ELR (cell line): ENCODE measurements at places on chromosomes 4 and X.
A peak's percentile ranks its signal among the peaks of the same experiment; 100 is the strongest.

DNA sequence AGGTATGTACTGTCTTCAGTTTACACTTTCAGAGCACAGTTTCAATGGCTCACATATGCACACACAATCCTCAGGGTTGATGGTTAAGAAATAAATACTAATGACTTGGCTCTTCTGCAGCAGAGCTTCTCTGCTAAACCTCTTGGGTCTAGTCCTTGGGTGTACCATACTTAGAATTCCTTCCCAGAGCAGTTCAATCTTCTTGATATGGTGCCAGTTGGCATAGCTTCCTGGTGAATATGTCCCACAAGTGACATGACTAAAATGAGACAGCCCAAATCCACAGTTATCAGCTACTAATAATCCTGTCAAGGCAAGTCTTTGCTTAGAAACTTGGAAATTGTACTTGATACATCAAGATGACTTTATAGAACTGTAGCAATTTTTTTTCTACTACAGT is 654.4 kb downstream of the IQCM start:
- DNase-seq: peak; percentile 34

- DNase-seq: peak; percentile 80
These were observed 111.2 kb downstream of the ELOVL6 start for GRCh38 chr4:110087070-110087708.

GRCh38 chrX:5976332-5976731 is 252.3 kb downstream of the NLGN4X start:
- DNase-seq: no peak

DNA sequence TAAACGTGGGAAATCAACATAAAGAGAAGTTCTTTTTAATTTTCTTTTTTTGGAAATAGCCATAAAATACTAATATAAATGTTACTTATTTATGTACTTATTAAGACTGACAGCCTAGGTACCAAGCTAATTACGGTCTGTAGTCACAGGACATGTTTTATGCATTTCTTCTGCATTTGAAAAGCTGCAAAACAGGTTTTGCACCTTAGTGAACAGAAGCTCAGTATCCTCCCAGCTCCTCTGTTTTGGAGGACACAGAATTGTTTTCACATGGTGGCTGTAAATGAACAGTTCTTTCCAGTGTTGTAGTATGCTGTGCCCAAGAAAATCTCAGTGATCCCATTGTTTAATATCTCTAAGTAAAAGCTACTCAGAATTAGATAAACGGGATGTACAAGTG is 1788.0 kb upstream of the TENM3 start:
- DNase-seq: no peak

DNA sequence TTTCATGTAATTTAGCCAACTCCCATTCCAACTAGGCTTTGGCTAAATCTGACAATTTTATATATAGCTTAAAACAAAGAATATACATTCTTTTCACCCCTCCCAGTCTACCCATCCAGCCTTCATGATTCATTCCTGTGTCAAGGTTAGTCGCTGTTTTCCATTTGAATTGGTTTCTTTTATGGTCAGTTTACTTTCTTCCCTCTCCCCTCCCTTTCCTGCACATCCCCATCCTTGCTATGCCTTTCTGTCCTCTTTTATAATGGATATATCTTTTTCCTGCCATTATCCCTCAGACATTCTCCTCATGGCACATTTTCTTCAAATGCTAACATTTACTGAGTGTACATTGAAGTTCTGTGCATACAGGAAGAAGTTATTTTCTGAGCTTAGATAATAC is 4.7 kb downstream of the ZXDB start:
- DNase-seq: peak; percentile 12

GRCh38 chr4:41874873-41875272 is 60.4 kb upstream of the TMEM33 start:
- no peak for DNase-seq

DNA sequence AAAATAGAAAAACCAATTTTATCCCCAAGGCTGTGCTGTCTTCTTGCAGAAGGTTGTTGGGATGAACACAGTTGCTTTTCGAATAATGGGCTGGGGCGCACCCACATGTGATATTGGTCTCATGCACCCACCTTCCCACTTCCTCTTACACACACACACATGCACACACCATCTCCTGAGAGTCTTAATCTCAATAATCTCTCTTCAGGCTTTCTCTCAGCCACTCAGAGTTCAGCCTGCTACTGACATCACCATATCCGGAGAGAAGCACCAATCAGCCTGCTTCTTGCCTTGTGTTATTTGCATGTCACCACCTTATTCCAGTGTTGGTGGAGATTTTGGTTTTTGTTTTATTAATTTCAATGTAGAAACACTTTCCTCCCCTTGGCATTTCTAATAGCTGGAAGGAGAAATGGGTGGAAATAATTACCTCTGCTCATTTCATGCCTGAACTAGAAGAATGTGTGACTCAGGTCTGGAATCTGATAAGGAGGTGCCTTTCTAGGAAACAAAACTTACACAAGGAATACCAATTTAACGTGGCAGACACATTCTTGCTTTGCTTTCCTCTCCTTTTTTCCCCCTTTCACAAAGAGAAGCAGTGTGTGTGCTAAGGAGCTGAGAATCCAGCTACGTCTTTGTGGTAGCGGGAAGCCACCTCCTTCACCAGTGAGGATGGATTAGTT is 400.2 kb downstream of the MID1IP1 start:
- DNase-seq: no peak

GRCh38 chrX:35380808-35381700 is 417.1 kb upstream of the MAGEB16 start:
- DNase-seq: peak; percentile 12

DNA sequence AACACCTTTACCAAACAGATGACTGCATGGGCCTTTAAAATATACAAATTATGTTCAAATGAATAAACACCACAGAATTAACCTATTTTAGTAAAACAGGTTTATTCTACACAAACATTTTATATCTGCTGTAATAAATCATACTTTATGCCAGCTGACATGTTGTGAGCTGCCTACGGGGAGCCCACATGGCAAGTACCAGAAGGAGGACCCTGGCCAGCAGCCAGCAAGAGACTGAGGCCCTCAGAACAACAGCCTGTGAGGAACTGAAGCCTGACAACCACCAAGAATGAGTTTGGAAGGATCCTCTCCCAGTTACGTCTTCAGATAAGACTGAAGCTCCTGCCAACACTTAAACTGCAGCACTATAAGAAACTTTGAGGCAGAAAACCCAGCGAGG is 377.0 kb downstream of the PDGFC start:
- DNase-seq: no peak

DNA sequence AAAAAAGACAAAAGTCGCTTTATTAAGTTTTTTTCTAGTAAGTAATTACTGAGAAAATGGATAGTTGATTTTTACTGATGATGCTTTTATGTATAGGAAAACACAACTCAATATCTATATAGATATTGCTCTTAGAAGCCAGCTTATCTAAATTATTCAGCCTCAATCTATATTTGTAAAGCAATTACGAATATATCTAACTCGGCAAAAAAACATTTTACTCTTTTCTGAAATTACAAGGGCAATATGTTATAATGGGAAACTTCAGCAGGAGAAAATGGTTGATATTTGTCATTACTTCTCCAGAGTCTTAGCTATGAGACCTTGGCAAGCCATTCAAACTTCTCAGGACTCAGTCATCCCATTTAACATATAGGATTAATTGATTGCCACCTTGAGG is 228.5 kb downstream of the SLC7A11 start:
- no peak for DNase-seq

DNA sequence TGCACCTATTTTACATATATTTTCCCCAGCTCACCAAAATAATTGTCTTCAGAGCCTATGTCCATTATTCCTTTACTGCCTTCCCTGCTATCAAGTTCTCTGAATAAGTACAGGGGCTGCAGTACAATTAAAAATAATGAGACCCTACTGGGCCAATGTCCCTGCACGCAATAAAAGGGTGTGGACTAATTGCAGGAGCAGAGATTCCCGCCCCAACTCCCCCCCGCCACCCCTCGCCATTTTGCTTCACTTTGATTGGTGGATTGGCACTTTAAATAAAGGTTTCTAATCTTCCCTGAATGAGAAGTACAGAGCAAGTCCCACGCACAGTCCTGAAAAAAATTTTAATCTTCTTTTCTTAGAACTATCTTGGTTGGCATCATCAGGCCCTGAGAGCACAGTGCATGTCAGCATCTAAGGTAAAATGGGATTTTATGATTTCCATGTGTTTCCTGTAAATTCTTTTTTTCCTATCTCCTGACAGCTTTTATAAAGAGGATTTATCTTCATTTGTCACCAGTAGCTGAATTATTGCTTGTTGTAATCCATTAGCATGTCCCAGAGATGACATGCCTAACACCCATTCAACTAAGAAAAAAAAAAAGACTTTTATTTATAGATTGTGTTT is at the start of gene AMBN:
Gene AMBN (plus strand): TSS at position 302 of the 628 bp plus-strand sequence. CDS start 103 bp downstream, at position 405.
- DNase-seq: no peak

DNA sequence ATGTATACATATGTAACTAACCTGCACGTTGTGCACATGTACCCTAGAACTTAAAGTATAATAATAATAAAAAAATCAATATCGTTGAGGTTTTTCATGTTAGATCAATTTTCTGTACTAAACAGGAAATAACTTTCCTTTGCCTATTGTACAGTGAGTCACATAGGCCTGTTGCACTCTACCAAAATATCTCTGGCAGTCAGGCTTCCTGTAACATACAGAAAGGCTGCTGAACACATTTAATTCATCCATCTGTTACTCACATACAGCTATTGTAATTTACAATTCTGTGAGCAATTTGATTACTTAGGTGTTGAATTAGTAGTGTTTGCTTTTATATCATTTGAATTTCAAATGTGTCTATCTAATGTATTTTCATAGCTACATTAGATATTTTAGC is 427.8 kb downstream of the TMA16 start:
- peak; percentile 32 for DNase-seq

DNA sequence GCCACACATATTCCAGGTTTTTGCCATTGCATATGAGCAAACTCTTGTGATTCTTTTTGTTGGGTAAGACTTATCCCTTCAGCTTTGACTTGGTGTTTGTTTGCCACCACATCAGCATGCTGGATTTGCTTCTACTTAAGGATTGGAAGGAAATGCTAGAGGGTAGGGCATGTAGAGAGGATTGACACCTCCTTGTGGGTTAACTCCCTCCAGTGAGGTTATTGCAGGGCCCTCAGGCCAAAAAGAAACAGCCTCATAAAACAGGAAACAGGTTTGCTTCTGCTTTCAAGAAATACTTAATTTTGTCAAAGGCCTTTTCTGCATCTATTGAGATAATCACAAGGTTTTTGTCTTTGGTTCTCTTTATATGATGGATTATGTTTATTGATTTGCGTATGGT is 15.2 kb upstream of the INPP4B start:
- DNase-seq: no peak

GRCh38 chr4:105679186-105679585 is 29.3 kb downstream of the INTS12 start:
- no peak for DNase-seq

GRCh38 chr4:85708468-85708867 is 233.5 kb downstream of the ARHGAP24 start:
- no peak for DNase-seq

DNA sequence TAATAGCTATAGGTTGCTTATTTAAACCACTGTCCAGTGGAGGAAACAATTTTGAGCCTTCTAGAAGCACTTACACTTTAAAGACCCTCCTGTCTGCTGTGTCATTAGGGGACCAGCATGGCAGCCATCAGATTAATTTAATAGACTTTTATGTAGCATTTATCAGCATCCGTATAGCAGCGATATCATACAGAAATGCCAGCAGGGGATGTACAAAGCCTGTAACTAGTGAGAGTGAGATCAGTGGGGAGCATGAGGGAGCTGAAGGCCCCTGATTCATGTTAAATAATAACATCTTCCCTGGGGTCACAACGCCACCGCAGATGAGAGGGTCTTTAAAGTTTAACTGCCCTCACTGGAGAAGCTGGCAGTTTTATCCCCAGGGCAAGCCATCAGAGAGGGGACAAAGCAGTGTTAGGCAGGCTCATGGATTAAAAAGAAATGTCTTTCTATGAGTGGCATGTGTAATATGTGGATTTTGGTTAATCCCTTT is 144.7 kb downstream of the PDGFRA start:
- DNase-seq: no peak

GRCh38 chr4:179415037-179415846 is 1973.0 kb upstream of the AGA start:
- DNase-seq: peak; percentile 70

DNA sequence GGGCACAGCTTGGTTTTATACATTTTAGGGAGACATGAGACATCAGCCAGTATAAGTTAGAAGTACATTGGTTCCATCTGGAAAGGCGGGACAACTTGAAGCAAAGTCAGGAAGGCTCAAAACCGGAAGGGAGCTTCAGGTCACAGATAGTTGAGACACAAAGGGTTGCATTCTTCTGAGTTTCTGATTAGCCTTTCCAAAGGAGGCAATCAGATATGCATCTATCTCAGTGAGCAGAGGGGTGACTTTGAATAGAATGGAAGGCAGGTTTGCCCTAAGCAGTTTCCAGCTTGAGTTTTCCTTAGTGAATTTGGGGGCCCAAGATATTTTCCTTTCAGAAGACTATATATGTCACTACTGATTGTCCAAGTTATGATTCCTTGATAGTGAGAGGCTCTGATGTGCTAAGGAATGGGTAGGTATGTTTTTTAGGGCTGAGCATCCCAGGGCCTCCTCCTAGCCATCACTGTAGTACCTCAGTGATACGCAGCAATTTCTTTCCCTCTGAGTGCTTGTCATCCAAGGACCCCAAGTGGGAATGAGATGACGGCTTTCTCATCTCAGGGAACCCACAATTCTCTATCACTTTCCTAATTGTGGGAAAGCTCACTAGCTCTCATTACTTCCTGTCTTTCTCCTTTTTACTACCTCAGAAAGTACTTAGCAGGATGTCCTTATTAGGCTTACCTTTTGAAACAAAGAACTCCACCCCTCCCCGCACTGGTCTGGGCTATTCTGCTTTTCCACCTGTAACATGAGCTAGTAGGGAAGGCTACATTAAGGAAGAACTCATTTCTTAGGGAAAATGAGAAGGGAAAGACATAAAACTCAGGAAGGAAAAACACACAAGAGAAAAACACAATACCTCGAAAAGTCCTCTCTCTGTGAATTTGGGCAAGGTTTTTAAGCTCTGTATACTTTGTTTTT is 632.7 kb downstream of the RAPGEF2 start:
- no peak for DNase-seq

- no peak for DNase-seq
These were observed 6.8 kb downstream of the AIMP1 start for GRCh38 chr4:106323119-106323518.

GRCh38 chrX:129961180-129962083 is 21.0 kb upstream of the BCORL1 start:
- peak; percentile 69 for DNase-seq

- no peak for DNase-seq
These were observed 20.2 kb downstream of the PYURF start for GRCh38 chr4:88503344-88503743.

DNA sequence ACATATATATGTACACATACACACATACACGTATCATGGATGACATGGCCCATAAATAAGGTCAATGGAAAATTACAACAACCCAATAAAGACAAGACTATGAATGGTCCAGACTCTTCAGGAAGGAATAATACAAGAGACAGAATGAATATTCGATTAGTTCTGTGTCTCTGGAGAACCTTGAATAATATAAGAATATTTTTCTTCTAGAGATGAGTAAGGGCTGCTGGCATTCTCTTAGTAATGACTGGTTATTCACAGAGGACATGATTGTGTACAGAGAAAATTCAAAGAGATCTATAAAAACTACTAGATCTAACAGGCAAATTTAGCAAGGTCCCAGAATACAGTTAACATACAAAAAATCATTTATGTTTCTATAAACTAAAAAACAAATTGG is 23.3 kb downstream of the SPIN4 start:
- no peak for DNase-seq
